ENCODE measurements at places on chromosomes 4 and X. TPM values are rescaled to one million over a fixed set of nuclear protein-coding genes. Genes with fewer than 3 reads are reported as not detected.

Gene PRSS12
- total RNA-seq = 8.2 TPM

Gene PNMA3
- not detected for total RNA-seq

Gene ATP1B4
- not detected for total RNA-seq

Gene TRO
- 2.9 TPM for total RNA-seq

Gene FHIP1A
- 0.65 TPM for total RNA-seq

Gene CENPE
- total RNA-seq = 2.4 TPM

Gene AADAT
- total RNA-seq = 0.65 TPM

Gene OTUD4
- 23.3 TPM for total RNA-seq

Gene CENPI
- 4.6 TPM for total RNA-seq

Gene CLCN5
- total RNA-seq = 10.8 TPM

Gene GPRASP2
- total RNA-seq = 12.4 TPM

Gene FMR1NB
- total RNA-seq = not detected

Gene S100G
- total RNA-seq = not detected

Gene WDR1
- total RNA-seq = 321 TPM

Gene AFF2
- total RNA-seq = 0.09 TPM

Gene ENPP6
- 0.11 TPM for total RNA-seq

Gene WFS1
- 62.2 TPM for total RNA-seq

Gene HELQ
- 17.0 TPM for total RNA-seq

Gene POU3F4
- not detected for total RNA-seq

Gene RPL39
- 2,796 TPM for total RNA-seq

Gene GAGE1
- total RNA-seq = not detected

Gene CFP
- 0.11 TPM for total RNA-seq

Gene BEX1
- total RNA-seq = 0.33 TPM

Gene CFAP97
- total RNA-seq = 33.2 TPM

Gene SOWAHB
- total RNA-seq = not detected

Gene ZNF674
- 3.6 TPM for total RNA-seq

Gene IL3RA
- total RNA-seq = 9.0 TPM
